H9 (cell line): ENCODE measurements at places on chromosomes 11 and 22. TPM values are rescaled to one million over a fixed set of nuclear protein-coding genes. Genes with fewer than 3 reads are reported as not detected.
A peak's percentile ranks its signal among the peaks of the same experiment; 100 is the strongest.

DNA sequence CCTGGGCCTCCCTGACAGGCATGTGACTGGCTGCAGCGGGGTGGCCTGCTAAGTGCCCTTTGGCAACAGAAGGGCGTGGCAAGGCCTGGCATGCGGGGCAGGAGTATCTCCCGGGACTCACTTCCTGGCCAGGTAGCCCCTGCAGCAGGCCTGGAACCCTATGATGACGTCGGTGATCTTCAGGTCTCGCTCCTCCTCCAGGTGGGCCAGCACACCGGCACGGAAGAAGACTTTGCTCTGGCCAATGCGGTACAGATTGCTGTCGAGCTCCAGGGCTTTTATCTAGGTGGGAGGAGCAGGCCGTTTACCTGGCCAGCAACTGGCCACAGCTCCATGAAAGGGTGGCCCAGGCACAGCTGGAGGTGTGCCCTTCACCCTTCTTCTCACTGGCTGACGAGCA is 50.9 kb downstream of the APOL1 start:
- no peak for DNase-seq

DNA sequence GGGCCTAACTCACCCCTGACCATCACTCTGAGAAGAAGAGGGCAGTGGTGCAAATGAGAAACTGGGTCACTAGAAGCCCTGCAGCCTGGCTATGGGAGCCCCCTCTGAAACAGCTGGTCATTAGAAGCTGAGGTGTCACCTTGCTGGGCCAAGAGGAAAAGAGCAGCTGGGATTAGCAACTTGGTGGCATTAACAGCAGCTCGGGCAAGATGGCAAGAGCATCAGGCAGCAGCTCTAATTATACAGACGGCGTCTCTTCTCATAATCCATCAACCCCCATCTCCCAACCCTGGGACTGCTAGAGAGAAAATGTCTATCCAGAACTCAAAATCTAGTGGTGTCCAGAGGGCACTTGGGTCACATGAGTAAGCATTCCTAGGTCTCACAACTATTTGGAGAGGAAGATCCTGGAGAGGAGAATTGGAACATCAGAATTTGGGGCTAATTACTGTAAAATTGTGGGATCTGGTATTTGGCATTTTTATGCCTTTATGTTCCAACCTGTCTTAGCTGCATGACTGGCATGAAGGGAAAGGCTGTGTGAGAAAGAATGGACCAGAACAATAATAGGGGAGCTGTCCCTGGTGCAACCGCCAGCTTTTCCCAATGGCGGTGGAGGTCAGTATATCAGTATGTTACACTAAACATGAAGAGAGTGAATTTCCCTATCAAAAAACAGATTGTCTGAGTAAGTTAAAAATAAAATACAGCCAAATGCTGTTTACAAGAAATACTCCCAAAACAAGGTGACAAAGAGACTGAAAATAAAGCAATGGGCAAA is 7.6 kb upstream of the LMO1 start:
- no peak for DNase-seq

- DNase-seq, result no peak
Observed at GRCh38 chr11:93216511-93217101, 18.8 kb upstream of the SLC36A4 start.

DNA sequence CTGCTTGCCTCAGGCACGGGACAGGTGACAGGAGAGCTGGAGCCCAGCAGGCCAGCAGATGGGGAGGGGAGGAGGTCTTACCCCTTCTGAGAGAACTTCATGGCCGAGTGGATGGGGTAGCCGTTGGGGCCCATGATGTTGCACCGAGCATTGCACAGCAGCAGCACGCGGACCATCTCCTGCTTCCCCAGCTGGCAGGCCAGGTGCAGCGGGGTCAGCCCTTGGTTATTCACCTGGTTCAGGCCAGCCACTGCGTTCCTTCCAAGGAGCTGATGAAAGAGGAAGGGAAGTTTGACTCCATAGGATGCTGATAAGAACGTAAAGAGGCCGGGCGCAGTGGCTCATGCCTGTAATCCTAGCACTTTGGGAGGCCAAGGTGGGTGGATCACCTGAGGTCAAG is 29.4 kb upstream of the BAIAP2L2 start:
- DNase-seq, result no peak

DNA sequence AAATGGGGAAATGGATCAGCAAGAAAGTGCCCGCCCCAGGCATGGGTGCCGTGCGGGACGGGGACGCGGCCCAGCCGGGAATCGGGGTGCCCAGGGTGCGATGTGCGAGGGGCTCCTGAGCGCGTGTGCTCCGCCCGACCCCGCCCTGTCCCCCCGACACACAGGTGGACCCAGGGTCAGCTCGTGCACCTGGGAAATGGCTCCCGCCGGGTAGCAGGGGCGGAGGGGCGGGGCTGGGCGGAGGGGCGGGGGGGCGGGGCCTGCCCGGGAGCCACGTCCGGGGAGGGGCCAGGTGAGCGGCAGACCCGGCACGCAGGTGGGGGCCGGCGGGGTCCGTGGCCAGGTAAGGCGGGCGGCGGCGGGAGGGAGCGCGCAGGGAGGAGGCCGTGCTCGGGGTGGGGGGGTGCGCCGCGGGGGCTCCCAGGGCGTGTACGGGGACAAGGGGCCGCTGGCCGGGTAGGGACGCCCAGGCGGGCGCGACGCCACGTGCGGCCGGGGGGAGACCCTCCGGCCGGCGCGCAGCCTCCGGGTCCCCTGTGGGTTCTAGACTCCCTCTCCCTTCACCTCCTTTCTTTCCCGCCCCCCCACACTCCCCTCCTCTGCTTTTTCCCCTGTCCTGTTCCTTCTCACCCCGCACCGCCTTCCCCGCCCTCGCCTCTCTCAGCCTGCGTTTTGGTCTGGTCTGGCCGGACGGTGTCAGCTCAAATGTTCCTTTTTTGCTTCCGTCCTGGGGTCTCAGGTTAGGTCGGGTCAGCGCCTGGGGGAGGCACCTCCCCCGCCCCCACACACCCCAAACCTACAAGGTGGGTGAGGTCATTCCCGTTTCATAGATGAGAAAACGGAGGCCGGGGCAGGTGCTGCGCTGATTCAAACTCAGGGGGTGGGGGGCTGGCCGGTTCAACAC is at the start of gene ARHGAP8:
TSS of gene ARHGAP8 (plus strand) at position 291 of the 904 bp plus-strand sequence. CDS start 33,953 bp downstream, outside the sequence.
- peak; percentile 87 for DNase-seq

DNA sequence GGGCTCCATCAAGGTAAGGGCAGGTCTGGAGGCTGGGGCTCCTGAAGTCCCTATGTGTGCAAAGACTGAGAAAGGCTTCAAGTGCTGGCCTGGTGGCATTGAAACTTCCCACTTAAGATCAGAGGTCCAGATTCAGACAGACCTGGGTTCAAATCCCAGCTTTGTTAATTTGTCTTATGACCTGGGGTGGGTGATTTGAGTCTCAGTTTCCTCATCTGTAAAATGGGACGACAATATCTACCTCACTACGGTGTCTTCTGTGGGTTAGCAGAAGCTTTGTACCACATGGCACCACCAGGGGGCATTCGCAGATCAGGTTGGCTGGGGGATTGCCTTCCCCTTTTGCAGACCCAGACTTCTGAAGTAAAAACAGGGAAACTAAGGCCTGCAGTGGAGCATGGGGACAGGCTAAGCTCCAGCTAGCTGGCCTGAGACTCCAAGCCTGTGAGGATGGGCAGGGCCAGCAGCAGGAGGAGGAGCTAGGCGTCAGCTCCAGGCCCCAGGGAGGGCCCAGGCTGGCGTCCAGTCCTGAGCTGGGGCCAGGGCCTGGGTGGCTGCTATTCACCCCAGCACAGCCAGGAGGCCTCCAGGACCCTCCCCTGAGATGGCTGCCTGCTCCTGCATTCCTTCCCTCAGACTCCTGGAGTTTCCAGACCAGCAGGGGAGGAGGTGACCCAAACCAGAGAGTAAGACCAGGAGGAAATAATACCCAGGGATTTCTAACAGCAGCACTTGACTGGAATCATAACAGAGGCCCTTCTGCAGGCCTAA is 1.5 kb downstream of the CASTOR1 start:
- peak; percentile 96 for DNase-seq

DNA sequence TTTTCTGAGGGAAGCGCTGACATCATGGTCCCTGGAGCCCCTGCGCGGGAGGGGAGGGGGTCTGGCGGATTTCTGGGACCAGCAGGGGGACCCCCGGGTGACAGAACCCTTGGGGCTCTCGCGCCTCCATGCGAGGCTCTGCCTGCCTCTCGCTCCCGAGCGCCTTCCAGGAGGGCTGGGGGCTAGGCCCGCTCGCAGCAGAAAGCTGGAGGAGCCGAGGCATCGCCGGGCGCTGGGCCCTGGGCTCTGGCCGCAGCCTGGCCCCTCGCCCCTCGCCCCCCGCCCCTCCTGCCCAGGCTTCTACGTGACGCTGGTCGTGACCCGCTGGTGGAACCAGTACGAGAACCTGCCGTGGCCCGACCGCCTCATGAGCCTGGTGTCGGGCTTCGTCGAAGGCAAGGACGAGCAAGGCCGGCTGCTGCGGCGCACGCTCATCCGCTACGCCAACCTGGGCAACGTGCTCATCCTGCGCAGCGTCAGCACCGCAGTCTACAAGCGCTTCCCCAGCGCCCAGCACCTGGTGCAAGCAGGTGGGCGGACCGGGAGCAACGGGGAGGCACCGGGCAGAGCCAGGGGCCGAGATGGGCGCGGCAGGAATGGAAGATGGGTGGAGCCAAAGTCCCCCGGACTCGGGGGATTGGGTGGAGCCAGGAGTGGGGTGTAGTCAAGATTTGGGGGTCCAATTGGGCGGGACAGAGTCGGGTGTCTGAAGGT is 5.4 kb downstream of the BEST1 start:
- peak; percentile 95 for DNase-seq

DNA sequence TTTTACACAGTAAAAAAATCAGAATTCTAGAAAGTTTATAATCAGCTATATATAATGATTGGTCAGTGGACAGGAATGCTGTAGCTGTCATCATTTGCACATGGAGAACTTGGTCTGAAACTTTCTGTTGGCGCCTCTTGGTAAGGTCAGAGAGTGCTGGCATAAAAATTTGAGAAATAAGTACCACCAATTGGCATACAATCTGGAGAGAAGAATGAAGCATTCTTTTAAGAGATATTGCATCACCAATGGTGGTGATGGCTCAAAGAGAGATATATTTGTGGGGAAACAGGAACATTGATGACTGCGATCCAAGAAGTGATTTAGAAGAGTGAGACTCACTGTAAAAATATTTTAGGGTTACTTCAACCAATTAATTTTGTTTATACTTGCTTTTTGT is 19.8 kb upstream of the OOSP1 start:
- no peak for DNase-seq

DNA sequence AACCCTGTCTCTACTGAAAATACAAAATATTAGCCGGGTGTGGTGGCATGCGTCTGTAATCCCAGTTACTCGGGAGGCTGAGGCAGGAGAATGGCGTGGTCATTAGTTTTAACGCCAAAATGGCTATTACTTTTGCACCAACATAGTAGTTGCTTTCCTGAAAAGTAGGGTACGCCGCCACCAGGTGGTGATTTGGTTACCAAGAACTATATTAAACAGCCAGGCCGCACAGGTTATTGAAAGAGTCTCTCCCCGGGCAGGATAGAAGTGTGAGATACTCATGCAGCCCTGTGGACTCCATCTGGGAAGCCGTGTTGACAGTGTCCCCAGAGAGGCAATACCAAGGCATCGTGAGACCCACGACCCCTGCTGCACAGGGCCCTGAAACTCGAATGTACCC is 24.6 kb upstream of the LRRC32 start:
- no peak for DNase-seq

GRCh38 chr11:65661599-65662246 is 993 bp downstream of the RELA start:
- no peak for DNase-seq

GRCh38 chr11:4881860-4882500 is at the start of gene OR51T1:
OR51T1 (plus strand) TSS chr11:4881900; CDS start chr11:4881900, 0 bp downstream.
- DNase-seq, result no peak

DNA sequence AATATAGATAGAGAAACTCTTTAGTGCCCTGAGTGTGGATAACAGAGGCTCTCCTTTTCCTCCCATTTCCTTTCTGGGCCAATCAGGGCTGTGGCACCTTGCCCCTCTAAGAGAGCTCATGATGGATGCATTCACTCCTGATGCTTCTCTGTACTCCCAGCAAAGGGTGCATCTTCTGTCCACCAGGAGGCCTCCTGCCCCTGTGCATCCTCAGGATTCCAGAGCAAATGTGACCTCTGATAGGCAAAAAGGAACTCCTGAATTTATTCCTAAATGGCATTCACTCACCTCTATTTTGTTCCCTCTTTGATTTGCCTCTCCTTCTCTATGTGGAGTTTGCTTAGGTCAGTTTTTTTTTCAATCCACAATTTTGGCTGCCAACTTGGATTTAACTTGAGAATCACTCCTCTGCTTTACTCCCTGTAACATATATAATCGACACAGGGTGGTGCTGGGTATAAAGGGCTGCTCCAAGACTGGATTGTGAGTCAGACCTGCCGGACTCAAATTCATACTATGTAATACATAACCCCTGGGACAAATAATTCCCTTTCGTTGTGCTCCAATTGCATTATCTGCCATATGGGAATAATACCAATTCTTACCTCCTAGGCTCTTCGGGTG is 1.1 kb upstream of the MRGPRX4 start:
- peak; percentile 56 for DNase-seq

DNA sequence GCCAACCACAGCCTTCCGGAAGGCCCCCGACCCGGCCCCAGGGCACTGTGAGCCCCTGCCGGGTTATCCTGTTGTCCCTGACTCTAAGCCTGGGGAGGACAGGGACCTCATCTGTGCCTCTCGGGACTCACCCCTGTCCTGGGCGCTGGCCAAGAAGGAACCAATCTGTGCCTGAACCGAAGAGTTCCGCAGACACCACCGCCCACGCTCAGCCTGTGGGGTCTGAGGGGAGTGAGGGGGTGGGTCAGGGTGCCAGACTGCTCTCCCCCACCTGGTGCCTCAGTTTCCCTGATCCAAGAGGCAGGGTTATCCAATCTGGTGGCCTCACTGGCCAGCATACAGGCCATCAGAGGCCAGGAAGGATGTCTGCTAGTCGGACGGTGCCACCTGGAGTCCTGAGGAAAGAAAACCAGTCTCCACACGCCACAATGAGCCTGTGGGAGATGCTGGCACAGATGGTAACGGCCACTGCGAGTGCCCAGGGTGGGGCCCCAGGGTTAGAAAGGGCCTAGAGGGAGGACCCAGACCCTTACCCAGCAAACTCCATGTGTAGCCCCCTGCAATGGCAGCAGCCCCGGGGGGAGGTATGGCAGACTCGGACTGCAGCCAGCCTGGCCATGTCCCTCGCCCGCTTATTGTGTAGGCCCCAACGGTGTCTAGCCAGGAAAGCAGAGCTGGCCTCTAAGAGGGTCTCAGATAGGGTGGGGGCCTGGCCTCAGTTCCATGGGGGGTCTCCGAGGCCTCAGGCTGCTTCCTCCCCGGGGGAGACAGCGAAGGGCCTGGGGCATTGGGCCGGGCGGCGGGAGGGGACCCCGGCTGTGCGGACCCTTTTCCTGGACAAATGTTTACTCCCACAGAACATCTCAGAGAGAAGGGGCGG is 827 bp upstream of the TNNT3 start:
- no peak for DNase-seq

- no peak for DNase-seq
Observed at GRCh38 chr11:100068116-100068515, 619.0 kb upstream of the ARHGAP42 start.

DNA sequence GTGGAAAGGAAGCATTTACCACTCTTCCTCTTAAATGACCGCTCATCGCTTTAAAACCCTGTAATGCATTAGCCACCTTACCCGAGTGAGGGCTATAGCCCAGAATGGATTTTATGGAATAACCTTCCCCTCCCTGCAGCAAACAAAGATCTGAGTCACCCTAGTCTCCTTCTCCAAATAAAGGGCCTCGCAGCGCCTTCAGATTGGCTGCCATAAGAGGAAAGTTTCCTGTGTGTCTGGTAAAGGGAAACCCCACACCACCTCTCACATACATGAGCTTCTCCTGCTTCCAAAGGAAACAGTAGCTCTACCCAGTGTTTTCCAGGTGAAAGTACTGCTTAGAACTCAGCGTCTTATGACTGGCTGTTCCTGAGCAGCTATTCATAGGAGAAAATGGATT is 47.8 kb downstream of the PPP2R1B start:
- no peak for DNase-seq

OR4X2 gene
- not detected in 2 replicates for total RNA-seq

LIMK2 gene
- 50.5 and 51.3 TPM in 2 replicates for total RNA-seq

PES1 gene
- 133 and 140 TPM in 2 replicates for total RNA-seq

CELF1 gene
- total RNA-seq, result 211 and 217 TPM in 2 replicates

CLMP gene
- 11.8 and 13.8 TPM in 2 replicates for total RNA-seq
